Caudate nucleus (tissue), 63 donors: ENCODE measurements at places on chromosomes 5 and 9.

DNA sequence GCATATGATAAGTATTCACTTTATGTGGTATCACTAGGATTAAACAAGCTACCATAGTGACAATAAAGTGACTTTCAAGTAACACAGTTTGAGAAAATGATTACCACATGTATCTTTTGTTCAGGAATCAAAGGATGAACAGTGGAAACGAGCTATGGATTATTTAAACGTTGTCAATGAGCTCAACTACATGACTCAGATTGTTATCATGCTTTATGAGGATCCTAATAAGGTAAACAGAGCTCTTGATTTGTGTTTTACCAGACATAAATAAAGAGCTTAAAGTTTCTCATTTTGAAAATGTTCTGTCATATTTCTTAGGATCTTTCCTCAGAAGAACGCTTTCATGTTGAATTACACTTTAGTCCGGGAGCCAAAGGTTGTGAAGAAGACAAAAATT lies 57.4 kb downstream of the PPIP5K2 start:
- DNase-seq: no peak

DNA sequence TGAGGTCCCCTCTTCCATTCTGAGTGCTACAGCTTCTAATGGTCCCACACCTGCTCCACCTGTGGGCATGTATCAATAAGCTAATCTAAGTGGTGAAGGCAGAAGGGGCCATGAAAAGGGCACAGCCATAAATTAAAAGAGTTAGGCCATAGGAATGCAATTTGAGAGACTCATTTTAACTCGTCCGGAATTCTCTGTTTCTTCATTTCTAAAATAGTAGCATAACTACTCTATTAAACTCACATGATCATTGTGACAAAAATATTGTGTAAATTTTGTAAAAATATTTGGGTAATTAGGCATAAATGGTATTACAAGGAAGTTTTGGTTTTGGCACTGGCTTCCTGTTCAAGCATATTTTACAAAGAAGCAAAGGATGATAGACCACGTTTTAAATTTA lies 103.1 kb upstream of the TXNDC8 start:
- DNase-seq: no peak

GRCh38 chr5:137836298-137836697 lies 31.4 kb upstream of the MYOT start:
- no peak for DNase-seq

GRCh38 chr5:154196955-154197652 lies 6.6 kb downstream of the GALNT10 start:
- peak; percentile 12 for DNase-seq

DNA sequence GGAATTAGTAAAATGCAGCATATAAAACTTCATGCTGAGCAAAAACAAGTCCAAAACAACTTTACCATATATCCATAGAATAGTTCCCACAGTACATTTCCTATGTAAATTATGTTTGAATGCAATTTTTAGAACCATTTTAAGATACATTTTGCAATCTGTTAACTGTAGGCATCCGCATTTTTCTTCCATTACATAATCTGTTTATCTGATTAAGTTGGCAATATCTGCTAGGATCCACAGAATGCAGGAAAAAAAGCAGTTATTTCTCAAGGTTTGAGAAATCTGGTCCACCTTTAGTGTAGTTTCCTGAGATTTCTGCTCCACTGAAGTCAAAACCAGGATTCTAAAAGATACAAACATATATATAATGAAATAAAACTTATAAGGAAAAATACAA lies 6.2 kb downstream of the NUDCD2 start:
- DNase-seq: no peak

- DNase-seq: no peak
Observed at GRCh38 chr5:55469839-55470238, 64.9 kb downstream of the PLPP1 start.

DNA sequence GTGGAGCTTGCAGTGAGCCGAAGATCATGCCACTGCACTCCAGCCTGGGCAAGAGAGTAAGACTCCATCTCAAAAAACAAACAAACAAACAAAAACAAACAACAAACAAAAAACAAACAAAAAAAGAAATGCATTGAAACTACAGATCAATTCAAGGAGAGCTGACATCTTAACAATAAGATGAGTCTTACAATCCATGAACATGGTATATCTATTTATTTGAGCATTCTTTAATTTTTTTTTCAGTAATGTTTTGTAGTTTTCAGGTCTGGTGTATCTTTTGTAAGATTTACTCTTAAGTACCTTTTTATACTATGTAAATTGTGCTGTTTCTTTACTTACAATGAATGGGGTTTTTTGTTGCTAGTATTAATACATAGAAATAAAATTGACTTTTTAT lies 140.1 kb upstream of the DAPK1 start:
- no peak for DNase-seq

DNA sequence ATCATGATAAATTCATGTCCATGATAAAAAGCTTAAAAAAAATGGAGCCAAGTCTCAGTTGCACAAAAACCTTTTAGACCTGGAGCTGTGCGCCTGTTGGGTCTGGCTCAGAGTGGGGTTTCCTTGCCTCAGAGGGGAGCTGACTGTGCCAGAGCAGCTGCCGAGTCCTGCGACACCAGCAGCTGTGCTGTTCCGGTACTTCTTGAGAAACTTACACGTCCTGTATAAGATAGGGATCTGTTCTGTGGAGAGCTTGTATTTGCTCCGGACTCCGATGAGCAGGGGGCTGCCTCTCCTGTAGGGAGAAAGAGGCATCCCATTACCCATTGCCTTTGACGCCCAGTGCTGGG lies 28.6 kb downstream of the GFPT2 start:
- no peak for DNase-seq

DNA sequence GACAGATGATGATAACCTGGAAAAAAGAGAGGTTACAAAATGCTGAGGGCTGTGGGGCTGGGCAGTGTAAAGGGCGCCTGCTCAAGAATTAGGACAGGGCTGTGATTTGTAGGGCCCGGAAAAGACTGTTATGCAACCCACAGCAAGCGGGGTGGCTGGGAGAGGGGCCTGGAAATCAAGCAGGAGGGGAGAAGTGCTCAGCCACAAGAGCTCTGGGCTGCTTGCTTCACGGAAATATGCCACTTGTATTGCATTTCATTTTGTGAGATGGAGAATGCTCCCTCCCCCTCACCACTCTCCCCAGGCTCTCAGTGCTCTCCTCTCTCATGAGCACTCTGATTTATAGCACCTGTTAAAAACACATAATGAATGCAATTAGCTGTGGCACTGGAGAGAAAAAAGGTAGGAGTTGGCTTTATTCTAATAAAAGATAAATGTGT lies 8.4 kb upstream of the HAND1 start:
- no peak for DNase-seq

DNA sequence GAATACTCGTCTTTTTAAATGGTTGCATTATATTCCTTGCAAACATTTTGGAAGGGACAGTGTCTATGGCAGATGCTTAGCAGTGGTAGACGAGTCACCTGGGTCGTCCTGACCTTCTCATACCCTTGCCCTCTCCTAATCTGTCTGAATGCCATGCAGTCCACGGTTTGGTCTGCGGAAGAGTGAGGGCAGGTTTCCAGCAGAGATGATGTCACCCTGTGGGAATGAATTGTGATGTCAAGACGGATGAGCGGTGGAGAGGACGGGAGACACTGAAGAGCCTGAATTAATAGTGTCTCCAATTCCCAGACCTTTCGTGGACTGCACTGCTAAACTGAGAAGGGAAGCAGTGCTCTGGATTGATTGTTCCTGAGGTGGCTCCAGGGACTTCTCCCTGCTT lies 329.0 kb upstream of the PANK3 start:
- DNase-seq: no peak

DNA sequence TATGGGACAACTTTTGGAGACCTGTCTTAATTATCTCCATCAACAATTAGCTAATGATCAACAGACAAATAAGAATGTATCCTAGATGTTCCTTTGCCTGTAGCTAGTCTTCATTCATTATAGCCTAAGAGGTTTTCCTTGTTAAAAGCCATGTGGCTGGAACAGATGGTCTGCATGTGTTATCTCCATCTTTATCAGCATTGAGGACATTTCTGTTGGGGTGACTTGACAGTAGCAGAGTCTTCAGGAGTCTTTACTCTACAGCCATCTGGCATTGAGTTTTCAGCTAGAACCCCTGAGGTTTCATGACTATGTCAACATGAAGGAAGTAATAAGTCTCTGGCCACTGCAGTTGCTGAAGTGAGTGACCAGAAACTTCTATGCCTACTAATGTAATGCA lies 106.6 kb upstream of the TLE4 start:
- DNase-seq: no peak

DNA sequence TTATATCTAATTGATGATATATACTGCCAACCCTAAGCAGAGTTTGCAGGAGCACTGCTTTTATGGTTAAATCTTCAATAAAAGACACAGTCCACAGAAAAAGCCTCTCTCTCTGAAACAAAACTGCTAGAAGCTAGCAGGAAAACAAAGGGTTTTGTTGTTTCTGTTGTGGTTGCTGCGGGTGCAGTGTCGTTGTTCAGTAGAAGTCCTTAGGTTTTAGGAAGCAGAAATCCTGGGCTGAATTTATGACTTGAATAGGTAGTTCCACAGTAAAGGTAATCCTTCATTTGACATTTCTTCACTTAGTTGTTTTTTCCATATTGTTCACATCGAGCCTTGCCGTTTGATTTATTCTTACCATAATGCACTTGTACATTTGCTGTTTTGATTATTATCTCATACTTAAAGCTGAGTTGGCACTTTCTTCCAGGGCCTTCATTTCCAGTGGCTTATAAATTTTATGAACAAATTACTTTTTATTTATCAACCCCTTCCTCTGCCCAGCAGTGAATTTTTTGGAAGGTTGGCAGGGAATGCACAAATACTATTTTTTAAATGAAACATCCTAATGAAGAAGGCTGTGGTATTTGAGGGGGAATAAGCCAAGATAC lies 209.6 kb upstream of the SLC30A5 start:
- no peak for DNase-seq
